ENCODE measurements at places on chromosomes 1 and 21. TPM values are rescaled to one million over a fixed set of nuclear protein-coding genes. Genes with fewer than 3 reads are reported as not detected.

Gene IGSF3
- 115 TPM for total RNA-seq

Gene MRPL55
- 24.8 TPM for total RNA-seq

Gene HEYL
- 0.47 TPM for total RNA-seq

Gene TMPRSS15
- not detected for total RNA-seq

Gene LRRIQ3
- 1.9 TPM for total RNA-seq

Gene SLC44A5
- total RNA-seq = 266 TPM

Gene NECTIN4
- not detected for total RNA-seq

Gene RSRP1
- total RNA-seq = 62.2 TPM

Gene RWDD3
- 28.4 TPM for total RNA-seq

Gene ADORA1
- 24.0 TPM for total RNA-seq

Gene KCNT2
- total RNA-seq = 50.1 TPM

Gene MARK1
- total RNA-seq = 77.7 TPM

Gene F5
- total RNA-seq = under 0.01 TPM

DNA sequence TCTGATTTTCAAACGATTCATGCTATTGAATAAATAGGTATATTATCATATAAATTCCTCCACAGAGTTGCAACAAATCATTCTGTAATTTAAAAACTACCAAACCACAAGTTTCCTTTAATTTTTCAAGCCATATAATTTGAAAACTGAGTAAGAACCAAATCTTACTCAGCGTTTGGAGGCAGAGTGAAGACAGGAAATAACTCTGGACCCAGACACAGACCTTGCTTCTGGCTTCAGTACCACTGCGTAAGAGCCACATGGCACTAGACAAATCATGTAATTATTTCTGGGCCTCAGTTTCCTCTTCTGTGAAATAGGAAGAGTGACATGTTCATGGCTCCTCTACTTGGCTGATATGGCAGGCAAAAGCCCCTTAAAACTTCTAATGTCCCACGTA is 82.4 kb downstream of the SMYD2 start:
- DNase-seq = no peak

DNA sequence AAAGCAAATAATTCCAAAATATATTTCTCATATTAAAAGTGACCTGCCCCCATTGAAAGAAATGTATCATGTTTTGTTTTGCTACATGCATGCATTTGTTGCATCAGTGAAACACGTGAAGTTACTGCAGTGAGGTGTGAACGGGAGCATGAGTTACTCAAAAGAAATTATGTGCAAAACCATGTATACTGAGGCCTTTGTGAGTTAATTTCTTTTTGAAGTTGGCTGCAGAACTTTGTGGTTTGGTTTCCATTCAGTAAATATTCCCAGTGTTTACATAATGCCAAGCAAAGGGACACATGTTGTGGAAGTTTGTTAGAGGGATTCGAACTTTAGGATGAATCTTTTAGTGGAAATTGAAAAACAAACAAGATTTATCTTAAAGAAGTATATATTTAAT is 619.4 kb upstream of the ADAMTS5 start:
- no peak for DNase-seq

- DNase-seq = no peak
Measured at GRCh38 chr1:8728464-8728863, 89.0 kb downstream of the RERE start.

- DNase-seq = no peak
Measured at GRCh38 chr1:162632217-162632666, at the start of gene DDR2. Gene DDR2, plus strand, starts transcription at chr1:162632464. Its CDS starts 86,600 bp downstream, at chr1:162719064.

- no peak for DNase-seq
Measured at GRCh38 chr1:93420400-93420799, 27.5 kb upstream of the FNBP1L start.

DNA sequence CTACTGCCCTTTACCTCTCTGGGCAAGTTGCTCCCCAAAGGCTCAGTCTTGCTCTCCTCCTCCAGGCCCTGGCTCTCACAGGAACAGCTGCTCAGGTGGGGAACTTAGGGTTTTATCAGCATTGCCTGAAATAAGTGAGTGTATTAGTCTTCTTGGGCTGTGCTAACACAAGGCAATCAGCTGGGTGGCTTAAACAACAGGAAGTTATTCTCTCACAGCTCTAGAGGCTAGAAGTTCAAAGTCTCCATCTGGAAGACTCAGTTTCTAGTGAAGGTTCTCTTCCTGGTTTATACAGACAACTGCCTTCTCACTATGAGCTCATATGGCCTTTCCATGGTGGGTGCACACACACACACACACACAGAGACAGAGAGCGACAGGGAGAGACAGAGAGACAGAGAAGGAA is 2.8 kb upstream of the CD1C start:
- DNase-seq = no peak

DNA sequence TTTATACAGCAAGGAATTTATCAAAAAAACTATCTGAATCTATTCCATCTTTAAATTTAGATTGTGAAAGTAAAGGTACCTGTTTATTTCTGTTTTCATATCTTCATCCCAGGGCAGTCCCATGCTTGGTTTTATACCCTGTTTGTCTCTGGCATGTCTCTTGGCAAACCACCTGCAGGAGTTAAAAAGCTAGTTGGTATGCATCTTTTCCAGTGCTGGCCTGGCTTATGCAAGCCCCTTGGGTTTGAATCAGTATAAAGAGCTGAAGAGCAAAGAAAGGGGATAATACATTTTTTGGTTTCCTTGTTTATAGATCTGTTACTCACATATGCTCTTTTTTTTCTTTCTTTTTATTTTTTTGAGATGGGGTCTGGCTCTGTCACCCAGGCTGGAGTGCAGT is 37.8 kb downstream of the LRRC8C start:
- no peak for DNase-seq

DNA sequence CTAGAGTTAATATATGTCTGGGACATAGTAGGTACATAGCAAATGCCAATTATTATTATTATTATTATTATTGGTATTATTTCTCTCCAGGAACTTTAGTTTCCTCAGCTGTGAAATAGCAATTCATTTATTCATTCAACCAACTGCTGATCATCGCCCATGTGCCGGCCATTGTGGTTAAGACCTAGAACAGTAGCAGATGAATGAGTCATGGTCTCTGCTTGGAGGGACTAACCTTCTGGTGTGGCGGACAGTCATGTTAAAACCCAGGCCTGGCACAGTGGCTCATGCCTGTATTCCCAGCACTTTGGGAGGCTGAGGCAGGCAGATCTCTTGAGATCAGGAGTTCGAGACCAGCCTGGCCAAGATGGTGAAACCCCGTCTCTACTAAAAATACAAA is 23.8 kb upstream of the LDLRAP1 start:
- no peak for DNase-seq

DNA sequence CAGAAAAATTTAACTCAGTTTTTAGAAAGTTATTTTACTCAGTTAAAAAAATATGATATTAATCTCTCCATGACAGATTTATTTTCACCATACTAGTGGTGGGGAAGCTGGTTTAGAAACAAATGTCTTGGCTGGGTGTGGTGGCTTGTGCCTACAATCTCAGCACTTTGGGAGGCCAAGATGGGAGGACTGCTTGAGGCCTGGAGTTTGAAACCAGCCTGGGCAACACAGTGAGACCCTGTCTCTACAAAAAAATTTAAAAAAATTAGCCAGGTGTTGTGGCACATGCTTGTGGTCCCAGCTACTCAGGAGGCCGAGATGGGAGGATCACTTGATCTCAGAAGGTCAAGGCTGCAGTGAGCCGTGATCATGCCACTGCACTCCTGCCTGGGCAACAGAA is 17.3 kb downstream of the TAF5L start:
- no peak for DNase-seq

DNA sequence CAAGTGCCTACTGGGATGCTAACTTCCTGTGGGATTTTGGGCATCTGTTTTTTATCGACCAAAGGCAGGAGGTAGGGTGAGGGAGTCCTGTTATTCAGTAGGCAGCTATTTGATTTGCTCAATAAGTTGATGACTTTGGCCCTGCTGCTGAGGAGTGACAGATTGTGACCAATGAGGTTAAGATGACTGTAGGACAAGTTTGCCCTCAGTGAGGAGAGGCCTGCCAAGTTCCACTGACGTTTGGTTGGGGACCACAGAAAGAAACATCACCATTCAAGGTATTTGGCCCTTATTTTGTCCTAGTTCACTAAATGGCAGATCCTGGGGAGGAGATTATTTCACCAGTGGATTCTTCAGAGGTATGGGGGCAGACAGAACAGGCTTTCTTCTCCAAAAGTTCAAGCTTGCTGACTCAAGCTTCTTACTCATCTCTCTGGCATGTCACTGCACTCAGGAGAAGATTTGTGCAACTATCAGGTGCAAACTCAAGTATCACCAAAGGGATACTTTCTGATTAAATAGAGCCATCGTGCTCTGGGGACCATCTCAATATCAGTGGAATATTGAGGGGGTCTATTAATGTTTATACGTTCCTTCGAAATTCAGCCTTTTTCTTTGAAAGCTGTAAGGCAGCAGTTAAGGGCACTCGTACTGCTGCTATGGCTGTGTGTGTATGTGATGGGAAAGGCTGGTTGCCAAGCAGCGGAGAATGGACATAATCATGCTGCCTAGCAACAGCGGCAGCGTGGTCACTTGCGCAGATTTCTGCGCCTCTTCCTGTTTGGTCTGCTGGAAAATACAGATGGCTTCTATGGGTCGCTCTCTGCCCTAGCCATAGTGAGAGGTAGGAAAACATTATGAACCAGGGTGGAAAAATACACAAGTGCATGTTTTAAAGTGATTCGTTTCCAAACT is 78.7 kb downstream of the PBX1 start:
- DNase-seq = no peak

DNA sequence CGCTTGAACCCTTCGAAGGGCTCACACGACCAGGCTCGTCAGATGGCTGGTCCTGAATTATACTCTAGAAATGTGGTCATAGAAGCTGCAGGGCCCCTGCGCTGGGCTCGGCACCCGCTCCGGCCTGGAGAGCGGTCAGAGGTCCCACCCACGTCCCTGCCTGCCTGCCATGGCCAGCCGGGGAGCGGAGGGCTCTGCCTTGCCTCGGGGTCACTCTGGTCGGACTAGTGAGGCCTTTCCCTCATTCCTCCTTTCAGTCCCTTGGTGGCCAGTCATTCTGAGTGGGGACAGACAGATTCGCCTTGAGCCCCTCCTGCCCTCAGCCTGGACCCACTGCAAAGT is 529 bp upstream of the MARCKSL1 start:
- no peak for DNase-seq

DNA sequence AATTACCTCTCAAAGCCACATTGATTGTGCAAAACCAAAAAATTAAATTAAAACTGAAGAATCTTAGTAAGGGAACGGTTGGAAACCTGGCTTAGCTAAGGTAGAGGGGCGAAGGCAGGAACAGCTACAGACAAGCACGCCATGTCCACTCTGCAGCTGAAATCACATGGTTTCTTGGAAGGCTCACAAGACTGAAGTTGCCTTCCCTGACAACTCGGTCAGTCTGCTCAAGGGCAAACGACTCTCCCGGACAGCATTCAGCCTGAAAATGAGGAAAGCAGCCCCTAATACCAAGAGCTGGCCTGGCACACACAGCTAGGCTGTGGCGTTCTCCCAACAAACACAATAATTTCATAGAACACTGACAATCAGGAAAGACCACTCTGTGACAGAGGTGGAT is 22.7 kb upstream of the BECN2 start:
- DNase-seq = no peak

DNA sequence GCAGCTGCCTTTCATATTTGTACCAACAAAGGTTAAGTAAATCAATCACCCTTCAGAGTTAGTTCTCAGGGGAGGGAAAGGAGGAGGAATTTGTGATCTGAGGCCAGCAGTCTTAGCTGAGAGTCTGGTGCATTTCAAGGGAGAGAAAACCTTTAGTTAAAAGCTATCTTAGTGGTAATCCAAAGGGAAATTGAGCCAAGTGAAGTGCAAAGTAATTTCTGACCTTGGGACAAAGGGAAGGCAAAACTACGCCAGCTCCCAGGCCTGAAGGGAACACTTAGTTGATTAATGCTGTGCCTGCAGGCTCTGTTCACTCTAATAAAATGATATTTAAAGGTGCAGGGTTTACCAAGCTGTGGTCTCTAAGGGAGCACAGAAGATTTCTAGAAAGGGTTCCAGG is 23.1 kb upstream of the FMOD start:
- DNase-seq = no peak

GRCh38 chr21:14964621-14965020 is 100.2 kb downstream of the NRIP1 start:
- DNase-seq = no peak

DNA sequence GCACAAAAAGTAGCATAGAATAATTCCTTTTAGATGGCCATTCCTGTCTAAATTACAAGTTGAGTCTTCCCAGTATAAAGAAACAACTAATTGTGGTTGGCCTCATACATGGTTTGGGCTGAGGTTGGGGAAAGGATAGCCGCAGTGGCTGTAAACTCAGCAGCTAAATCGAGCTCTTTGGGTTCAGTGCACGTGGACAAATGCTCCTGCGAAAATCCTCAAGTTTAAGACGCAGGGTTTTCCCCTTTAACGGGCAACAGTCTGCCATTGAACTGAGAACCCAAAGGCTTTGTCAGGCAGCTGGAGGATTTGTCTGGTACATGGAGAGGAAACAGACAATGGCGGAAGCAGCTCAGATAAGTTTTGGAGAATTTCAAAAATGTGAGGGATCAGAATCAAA is 331.9 kb downstream of the TGFB2 start:
- no peak for DNase-seq

GRCh38 chr1:95370691-95371562 is 136.9 kb downstream of the RWDD3 start:
- no peak for DNase-seq

DNA sequence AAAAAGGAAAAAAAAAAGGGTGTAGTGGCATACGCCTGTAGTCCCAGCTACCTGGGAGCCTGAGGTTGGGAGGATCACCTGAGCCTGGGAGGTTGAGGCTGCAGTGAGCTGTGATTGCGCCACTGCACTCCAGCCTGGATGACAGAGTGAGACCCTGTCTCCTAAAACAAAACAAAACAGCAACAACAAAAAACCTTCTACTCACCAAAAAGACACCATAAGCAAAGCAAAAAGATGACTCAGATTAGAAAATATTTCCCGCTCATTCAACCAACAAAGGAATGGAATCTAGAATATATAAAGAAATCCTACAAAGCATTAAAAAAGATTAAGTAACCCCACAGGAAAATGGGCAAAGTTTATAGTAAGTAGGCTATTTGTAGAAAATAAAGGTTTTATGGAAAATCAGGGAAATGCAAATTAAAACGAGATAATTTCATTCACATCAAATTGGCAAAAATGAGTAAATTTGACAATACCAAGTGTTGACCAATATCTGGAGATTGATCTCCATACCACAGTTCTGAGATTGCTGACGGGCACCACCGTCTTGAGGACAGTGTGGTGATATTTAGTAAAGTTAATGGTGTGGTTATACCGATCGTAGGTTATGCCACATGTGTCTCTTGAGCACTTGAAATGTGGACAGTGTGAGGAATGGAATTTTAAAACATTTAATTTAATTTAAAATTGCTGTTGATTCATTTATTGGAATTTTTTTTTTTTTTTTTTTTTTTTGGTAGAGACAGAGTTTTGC is 54.0 kb downstream of the PIK3CD start:
- DNase-seq = no peak

Measured in occipital lobe (tissue), 3 donors.